Umbilical cord (tissue), 2 donors: ENCODE measurements at places on chromosomes 12 and 14.

DNA sequence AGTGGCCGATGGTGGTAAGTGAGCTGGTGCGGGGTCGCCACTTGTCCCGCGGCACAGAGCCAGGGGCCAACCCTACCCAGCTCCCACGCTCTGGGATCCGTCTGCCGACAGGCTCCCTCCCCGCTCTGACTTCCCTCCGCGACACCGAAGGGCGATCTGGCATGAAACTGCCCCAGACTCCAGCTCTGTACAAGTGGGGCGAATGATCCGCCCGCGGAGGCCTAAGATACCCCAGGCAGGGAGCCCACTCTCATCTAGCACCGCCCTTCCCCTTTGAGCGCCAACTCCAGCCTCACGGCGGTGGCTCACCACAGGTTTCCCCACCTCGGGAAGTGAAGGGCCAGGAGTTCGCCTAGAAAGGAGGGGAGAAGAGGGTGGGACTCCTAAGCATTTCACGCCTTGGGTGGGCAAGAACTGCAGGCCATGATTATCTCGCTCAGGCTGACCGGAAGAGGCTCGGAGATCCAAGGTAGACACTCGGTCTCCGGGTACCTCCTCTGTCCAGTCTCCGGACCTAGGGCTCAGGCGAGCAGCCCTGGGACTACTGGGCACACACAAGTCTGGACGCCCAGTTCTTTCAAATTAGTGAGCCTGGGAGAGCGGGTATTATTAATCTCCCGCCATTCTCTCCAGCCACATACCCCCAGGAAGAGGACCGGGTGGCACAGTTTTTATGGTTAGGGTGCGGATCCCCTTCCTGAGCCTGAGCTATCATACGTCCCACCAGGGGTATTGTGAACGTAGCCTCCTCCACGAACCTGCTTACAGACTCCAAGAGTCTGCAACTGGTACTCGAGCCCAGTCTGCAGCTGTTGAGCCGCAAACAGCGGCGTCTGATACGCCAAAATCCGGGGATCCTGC, 849 bp downstream of the WNT1 start:
- no peak for DNase-seq

GRCh38 chr12:123705935-123706334, 6.2 kb upstream of the ATP6V0A2 start:
- no peak for DNase-seq

DNA sequence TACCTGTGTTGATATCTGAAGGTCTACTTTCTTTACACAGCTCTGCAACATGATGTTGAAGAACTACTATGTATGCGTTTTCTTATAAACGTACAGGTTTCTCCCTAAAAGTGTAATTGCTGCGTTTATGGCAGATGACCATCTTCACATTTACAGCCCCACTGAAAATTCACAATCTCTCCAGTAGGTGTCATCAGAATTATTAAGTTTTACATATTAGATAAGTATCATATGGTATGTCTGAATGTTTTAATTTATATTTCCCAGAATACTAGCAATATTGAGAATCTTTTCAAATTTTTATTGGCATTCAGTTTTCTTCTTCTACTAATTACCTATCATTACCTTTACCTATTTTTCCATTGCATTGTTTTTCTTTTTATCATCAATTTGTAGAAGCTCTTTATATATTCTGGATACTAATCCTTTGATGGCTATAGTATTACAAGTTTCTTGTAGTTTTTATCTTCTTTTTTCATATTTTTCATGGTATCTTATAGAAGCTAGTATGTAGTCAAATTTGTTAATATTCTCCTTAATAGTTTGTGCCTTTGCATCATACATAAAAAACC, 123.5 kb downstream of the CAPZA3 start:
- no peak for DNase-seq

- no peak for DNase-seq
Measured at GRCh38 chr14:45091710-45092109, 7.8 kb downstream of the PRPF39 start.

- peak; percentile 2 for DNase-seq
Measured at GRCh38 chr14:43729143-43729542, 777.9 kb downstream of the FSCB start.

DNA sequence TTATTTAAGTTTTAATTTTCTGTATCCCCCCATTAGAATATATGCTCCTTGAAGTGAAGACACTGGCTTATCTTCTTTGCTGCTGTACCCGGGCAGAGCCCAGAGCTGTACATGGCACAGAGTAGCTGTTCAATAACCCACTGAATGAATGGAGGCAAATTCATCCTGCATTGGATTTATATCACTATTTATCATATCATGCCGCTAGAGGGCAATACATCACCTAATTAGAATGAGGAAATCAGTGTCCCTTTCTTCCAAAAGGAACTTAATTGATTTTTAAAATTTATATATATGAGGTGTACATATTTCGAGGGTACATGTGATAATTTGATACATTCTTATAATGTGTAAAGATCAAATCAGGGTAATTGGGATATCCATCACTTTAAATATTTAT, 89.2 kb upstream of the TMEM260 start:
- DNase-seq = peak; percentile 27

DNA sequence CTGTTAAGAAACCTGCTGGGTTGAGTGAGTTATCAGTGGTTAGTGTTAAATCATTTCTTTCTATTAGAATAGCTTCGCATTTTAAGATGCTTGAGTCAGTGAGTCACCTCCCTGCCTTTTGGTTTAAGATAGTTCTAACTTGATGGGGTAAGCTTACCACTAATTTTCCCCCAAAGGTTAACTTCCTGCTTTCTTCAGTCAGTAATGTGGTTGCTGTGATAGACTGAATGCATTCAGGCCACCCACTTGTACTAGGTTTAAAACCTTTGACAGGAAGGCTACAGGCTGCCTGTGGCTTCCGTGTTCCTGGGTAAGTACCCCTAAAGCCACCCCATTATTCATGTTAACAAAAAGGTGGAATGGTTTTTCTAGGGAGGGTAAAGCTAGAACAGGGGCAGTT, 25.3 kb downstream of the CLEC2A start:
- DNase-seq = no peak

DNA sequence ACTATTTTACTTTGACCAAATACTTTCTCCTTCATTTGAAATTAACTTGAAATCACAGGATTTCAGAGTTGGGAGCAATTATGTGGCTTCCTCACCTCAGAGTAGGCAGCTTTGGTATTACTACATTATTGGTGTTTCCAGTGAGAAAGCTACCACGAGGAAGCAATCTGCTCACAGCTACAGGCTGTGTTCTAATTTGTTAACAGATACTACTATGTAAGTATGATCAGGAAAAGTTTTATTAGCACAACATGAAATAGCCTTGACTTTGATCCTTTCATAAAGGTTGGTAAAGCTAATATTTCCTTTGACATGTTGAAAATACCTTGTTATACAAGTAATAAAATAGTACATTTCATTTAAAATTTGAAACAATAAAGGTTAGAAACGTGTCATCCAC, 30.6 kb downstream of the TAOK3 start:
- DNase-seq = no peak

DNA sequence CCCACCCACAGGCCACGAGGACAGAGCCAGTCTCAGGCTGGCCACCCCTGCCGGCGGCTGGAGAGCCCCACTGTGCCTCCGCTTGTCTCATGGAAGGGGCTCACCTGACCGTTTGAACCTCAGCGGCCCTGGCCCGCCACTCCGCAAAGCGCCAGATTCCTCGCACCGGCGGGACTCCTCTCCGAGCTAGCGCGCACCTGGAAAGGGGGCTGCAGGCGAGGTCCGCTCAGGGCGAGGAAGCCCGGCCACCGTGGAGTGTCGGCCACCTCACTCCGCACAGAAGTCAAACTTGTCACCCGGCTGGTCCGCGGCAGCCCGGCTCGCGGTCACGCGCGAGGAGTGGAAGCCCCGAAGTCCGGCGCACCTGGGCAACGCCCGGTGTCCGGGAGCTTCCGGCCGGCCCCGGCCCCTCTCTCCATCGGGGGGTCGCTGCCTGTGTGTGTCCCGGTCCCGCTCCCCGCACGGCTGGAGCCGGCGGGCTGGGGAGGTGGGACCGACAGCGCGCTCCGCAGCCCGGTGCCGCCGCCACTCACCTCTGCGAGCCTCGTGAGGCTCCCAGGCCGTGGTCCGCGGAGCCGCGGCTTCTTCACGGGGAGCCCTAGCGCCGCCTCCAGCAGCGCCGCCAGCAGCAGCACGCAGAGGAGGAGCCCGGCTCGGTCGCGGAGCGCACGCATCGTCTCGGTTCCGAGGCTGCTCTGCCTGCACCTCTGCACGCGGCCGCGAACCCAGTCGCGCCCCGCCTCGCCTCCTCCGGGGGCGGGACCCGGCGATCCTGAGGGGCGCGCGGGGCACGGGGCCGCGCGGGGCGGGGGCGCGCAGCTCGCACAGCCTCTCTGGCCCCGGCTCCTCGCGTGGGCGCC, at the start of gene ISM2:
Gene ISM2, minus strand, starts transcription at position 697 of the 860 bp plus-strand sequence. Its CDS starts 23 bp downstream, at position 674.
- peak; percentile 49 for DNase-seq

DNA sequence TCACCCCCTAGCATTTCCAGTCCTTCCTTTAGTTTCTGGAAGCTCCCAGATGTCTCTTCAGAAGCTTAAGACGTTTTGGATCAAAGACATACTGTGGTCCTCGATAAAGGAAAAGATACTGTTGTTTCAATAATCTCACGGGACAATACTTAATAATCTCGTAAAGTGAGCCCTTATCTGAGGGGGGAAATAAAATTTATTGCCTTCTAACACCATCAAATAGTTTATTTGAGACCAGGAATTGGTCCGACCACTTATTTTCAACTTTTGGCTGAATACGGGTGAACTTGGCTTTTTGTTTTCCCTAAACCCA, 640 bp upstream of the G2E3 start:
- DNase-seq = no peak

- DNase-seq = no peak
Measured at GRCh38 chr12:28409892-28410291, 219.6 kb downstream of the CCDC91 start.

GRCh38 chr12:496736-497135, 37.0 kb downstream of the B4GALNT3 start:
- no peak for DNase-seq

- DNase-seq = no peak
Measured at GRCh38 chr12:75341873-75342272, 7.4 kb downstream of the GLIPR1L1 start.

- DNase-seq = no peak
Measured at GRCh38 chr12:64387197-64387816, 3.3 kb downstream of the C12orf56 start.

DNA sequence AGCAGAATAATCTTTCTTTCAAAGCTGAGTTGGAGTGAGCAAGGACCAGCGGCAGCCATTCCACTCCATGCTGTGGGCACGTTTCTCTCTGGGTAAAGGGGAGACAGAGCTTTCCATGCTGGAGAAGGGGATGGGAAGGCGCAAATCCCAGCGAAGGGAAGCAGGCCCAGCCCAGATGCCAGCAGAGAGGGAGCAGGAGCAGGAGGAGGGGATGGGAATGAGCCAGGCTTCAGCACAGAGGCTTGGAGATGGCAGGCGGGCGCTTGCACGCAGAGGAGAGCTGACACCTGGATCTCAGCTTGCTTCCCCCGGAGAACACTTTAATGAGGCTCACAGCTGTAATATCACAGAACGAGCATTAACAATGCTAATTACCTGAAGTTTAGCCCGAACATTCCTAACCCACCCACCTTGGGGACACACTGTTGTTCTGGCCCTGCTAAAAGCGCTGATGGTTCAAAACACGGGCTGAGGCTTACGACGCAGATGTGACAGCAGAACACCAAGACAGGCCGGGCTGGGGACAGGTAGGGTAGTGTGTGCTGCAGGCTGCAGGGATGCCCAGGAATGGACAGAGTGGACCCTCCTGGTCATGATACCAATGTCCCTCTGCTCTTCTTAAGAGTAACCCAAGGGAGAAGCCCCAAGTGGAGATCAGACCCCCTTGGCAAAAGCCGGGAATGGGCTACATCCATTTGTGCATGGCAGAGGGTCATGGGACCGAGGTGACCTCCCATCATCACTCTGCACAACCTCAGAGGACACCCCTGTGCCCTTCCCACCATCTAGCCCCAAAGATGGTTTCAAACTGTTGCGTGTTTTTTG, 288.6 kb downstream of the DPF3 start:
- no peak for DNase-seq

DNA sequence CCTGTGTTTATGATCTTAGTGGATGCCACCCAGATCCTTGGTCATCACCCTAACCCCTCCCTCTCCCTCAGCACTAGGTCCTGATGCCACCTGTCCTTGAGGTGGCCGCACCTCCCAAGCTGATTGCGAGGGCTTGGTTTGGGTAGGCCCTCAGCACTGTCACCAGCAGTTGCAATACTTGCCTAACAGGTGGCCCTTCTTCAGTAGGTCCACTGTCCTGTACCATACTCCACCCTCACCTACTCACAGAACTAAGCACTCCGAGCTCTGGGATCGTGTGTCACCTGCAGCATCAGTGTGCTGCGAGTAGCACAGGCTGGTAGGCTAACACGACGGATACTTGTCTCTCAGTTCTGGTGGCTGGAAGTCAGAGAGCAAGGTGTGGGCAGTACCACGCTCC, 14.0 kb upstream of the SERPINA12 start:
- no peak for DNase-seq

DNA sequence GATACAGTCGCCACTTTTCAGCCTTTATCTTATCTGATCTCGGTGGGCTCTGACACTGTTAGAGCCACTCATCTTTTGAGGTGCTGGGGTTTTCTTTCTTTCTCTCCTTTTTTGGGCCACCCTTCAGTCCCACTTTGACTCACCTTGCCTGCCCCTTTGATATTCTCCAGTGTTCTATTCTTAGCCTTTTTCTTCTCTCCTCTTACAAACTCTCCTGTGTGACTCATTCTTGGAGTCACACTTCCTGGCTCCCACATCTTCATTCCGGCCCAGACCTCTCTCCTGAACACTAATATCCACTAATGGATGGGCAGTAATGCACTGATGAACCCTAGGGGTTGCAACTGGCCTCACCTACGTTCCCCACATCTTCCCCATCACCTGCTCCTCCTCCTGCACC, 2.2 kb upstream of the DCD start:
- DNase-seq = no peak

GRCh38 chr12:123996581-123996980, 23.6 kb downstream of the ZNF664 start:
- DNase-seq = no peak

DNA sequence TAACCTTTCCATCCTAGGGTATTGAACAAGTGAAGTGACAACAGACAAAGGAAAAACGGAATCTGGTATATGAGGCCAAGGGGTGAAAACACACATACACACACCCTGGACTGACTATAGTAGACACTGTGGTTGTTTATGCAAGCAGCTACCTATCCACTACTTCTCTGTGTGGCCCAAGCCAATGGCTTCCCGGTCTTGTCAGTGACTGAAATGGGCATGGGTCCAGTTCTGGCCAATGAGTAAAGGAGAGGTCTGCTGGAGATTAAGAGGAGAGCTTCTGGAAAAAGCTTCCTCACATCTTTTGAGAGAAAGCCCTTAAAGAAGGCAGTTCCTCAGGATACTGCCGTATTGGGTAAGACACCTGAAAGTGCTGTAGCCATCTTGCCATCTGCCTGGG, 19.3 kb downstream of the MBIP start:
- no peak for DNase-seq

- DNase-seq = no peak
Measured at GRCh38 chr14:78698991-78699390, 528.8 kb downstream of the NRXN3 start.

GRCh38 chr14:39582028-39582654, 149.9 kb upstream of the FBXO33 start:
- DNase-seq = peak; percentile 7
